ENCODE measurements at places on chromosomes 2 and 18.

DNA sequence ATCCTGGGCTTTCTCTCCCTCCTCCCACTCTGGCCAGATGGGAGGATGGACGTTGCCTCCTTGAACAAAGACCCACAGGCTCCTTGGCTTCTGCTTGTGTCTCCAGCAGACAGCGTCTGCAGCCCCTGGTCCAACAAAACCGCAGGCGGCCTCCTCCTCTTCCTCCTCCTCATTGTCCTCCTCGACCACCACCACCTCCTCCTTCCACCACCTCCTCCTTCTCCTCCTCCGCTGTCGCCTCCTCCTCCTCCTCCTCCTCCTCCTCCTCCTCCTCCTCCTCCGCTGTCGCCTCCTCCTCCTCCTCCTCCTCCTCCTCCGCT lies 45.7 kb upstream of the ALPP start:
- no peak for DNase-seq

DNA sequence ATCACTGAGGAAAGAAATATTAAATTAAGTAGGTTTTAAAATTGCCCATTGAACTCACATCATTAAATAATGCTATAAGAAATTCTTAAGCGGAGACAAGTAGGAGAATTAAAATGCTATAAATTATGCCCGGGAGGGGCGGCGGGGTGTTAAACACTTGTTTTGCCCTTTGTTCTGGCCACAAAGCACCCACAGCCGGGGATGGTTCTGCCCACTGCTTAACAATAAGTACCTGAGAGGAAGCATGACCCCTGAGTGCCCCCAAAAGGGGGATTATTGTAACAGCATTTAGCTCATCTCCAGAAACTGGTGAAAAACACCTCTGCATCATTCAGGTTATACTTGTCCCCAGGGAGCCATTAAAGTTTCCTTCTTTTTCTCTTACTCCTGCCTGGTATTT lies 332.7 kb upstream of the POU3F3 start:
- no peak for DNase-seq

GRCh38 chr2:69939722-69940121 lies 21.7 kb downstream of the ASPRV1 start:
- no peak for DNase-seq

- DNase-seq = no peak
Measured at GRCh38 chr2:111900859-111901258, 2.5 kb downstream of the MERTK start.

GRCh38 chr18:79631096-79631507 lies 48.5 kb upstream of the CTDP1 start:
- DNase-seq = no peak

DNA sequence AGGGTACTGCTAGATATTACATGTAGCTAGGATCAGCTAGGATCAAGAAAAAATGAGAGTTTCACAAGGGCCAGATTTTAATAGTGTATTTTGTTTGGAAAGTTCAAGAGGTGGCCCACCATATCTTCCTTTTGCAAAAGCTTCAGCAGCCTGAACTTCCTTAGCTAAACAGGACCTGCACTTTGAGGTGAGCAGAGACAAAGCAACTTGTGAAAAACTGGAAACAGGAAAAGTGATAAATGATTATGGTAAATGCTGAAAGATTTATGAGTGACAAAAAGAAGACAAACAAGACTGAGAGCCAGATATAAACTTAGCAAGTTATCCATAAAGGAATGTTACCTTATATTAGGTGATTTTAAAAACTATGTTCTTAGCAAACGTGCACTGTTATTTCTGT lies 123.6 kb downstream of the ZNF521 start:
- no peak for DNase-seq

DNA sequence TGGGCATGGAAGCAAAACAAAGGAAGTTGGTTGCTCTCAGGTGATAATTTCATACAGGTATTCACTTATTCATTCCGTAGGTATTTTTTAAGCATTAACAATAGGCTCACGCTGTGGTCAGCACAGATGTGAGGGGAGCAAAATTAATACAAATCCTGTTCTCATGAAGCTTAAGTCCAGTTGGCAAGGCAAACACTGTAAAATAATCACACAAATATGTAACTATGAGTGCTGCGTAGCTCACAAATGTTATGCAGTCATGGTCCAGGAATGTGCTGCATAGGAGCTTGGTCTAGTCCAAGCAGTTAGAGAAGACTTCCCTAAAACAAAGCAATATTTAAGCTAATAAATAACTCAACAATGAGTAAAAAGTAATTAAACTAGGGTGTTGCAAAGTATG lies 23.9 kb downstream of the SP5 start:
- no peak for DNase-seq

- no peak for DNase-seq
Measured at GRCh38 chr18:22684268-22684667, 248.9 kb upstream of the RBBP8 start.

DNA sequence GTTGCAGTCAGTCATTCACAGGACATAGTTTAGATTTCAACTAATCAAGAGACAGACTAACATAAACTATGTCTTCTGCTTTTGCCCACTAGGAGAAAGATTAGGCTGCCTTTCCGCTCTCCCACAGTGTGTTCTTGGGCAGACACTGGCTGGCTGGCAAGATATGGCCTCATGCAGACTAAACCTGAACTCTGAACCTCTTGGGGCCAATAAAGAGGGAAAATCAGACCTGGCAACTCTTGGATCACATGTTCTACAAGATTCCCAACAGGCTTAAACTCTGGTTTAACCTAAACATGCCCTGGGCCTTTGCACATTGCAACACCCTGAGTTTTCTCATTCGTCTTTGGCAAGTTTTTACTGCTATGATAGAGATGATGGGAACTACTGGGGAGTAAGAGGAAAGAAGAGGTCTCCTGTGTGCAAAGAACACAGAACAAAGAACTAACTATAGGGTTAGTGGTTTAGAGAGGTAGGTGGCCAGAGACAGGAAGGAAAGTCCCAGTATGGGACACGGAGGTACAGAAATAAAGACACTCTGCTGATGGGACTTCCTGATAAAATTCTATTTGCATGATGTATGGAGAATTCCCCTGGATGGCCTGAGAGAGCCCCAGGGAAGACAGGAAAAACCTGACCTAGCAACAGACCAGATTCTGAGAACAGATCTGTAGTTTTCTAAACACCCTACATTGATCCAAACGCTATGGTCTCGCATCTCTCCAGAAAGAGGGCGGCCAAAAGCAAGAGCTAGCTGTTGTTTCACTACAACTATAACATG lies 2.0 kb upstream of the ATRAID start:
- no peak for DNase-seq

GRCh38 chr18:30991397-30991796 lies 51.1 kb downstream of the DSC3 start:
- DNase-seq = no peak

- no peak for DNase-seq
Measured at GRCh38 chr18:51361130-51361860, 163.8 kb upstream of the MEX3C start.

- DNase-seq = no peak
Measured at GRCh38 chr2:236663287-236664101, 93.9 kb downstream of the ACKR3 start.

DNA sequence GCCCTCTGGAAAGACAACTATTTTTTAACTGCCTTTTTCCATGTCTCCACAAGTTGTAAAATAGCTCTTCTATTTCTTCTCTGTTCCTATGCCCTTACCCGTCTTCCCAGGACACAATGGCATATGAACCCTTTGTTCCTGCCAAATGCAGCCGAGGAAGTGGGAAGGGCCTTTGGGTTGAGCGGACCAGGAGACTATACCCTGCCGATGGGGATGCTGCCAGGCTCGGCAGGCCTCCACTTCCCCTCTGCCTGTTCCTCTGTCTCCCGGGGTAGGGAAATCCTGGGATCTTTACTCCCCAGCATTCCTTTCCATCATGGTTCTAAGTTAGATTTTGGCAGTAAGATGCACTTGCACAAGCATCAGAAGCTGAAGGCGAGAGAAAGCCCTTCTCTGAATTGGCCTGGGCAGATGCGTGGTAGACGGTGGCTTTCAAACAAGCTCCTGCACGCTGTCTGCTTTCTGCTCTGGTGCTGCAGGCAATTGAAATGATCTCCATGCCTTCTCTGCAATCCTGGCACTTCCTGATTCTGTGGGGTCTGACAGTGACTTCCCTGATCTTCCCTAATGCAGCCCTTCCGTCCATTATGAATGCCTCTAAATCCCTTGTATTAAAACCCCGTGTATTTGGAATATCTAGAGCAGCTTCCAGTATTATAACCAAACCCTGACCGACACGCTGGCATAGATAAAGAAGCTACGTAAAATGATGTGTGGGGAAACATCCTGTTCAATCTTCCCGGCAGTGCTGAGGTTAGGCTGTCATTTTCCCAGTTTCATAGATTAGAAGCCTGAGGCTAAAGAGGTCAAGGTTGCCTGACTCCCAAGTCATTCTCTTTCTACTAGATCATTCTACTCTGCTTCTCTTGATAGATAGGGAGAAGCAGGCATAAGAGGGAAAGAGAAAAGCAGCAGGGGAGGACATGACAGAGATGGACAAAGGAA lies 69.8 kb downstream of the MCFD2 start:
- DNase-seq = no peak

- DNase-seq = no peak
Measured at GRCh38 chr2:151357359-151357758, at the start of gene TNFAIP6. Gene TNFAIP6, plus strand, starts transcription at chr2:151357592. Its CDS starts 75 bp downstream, at chr2:151357667.

All from stimulated activated effector memory CD8-positive, alpha-beta T cell treated with anti-CD3 and anti-CD28 coated beads, Interleukin-12 subunit alpha, Interleukin-12 subunit beta, amount 100 ng/mL, for 72 hours (primary cell).